ENCODE measurements at places on chromosomes 13 and 19. TPM values are rescaled to one million over a fixed set of nuclear protein-coding genes. Genes with fewer than 3 reads are reported as not detected.

The BEST2 gene
- 0.12 TPM for total RNA-seq

The SIGLEC14 gene
- total RNA-seq, result not detected

The SHFL gene
- total RNA-seq, result 64.1 TPM

The UBE2L5 gene
- not detected for total RNA-seq

The HSH2D gene
- 35.2 TPM for total RNA-seq
